ENCODE measurements at places on chromosomes 1 and 21.

GRCh38 chr1:101314244-101314643 lies 77.4 kb downstream of the S1PR1 start:
- DNase-seq: no peak

DNA sequence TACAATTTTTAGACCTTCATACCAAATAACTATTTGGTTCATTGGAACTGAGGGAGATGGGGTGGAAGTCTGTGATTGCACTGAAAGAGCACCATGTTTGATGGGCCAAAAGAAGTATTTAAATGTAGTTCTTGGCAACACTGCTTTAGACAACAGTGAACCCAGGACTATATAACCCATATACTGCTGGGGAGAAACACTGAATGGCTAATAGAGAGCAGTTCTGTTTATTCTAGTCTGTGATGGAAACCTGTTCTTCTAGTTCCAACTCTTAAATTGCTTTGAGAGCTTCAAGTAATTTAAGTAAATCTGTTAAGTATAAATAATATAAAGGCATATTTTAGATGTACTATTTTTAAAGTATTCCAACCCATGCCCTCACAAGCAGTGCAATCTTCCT lies 96.3 kb downstream of the NIBAN1 start:
- DNase-seq: no peak

DNA sequence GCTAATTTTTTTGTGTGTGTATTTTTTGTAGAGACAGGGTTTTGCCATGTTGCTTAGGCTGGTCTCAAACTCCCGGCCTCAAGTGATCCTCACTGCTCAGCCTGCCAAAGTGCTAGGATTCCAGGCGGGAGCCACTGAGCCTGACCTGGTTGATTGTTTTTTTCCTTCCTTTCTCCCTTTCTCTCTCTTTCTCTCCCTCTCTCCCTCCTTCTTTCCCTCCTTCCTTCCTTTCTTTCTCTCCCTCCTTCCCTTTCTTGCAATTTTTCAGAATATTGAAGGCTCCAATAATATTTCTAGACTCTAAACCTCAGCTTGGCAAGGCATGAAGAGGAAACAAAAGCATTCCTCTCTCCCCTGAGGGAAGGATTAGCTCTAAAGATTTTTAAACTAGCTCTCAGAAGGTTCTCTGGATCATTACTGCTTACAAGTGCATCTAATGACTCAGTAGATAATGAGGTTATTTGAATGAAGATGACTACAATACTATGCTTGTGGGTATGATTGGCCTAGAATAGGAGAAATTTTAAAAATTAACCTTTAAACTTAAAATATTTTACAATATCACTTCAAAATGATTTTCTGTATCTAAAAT lies 68.5 kb upstream of the GADD45A start:
- DNase-seq: no peak

DNA sequence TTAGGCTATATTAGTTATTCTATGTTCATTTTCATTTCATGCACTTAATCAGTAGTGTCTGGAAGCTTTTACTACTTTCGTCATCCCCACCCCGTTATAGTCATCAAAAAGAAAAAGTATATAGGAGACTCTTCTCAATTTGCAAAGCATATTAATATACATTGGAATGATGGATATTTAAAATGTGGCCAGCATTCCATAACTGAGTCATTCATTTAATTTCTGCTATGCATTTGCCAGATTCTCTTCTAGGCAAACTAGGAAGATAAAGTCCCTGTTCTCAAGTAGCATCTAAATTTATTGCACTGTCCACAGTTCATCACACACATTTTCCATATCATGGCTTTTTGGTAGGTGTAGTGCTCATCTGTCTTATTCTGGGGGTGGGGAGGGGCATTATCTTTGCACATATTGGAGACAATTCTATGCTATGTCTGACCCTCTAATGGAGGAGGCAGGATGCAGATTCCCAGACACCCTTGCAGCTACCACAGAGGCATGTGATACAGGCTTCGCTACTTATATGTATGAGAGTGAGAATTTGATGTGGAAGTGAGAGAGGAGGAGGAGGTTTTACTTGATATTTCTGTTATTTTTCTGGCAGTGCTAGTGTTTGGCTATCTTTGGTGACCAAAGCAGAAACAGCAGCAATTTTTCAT lies 125.8 kb downstream of the CTH start:
- no peak for DNase-seq

DNA sequence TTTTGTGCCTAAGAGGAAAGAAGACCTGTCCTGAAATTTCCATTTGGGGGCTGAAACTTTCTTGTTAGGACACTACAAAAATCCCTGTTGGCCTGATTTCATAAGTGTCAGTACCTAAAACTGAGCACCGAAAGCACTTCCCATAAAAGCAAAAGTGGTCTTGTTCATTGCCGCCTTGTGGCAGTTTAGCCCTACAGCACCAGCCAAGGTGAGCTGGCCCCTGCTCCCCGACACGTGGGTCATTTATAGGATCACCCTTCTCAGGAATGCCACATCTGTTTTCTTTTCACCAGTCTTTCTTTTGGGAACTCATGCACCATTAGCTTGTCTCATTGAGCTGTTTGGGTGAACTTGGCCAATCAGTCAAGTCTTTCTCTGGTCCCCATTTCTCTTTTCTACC lies 155.8 kb upstream of the KAZN start:
- DNase-seq: no peak

GRCh38 chr1:109167001-109167506 lies 46.7 kb upstream of the SARS1 start:
- no peak for DNase-seq

DNA sequence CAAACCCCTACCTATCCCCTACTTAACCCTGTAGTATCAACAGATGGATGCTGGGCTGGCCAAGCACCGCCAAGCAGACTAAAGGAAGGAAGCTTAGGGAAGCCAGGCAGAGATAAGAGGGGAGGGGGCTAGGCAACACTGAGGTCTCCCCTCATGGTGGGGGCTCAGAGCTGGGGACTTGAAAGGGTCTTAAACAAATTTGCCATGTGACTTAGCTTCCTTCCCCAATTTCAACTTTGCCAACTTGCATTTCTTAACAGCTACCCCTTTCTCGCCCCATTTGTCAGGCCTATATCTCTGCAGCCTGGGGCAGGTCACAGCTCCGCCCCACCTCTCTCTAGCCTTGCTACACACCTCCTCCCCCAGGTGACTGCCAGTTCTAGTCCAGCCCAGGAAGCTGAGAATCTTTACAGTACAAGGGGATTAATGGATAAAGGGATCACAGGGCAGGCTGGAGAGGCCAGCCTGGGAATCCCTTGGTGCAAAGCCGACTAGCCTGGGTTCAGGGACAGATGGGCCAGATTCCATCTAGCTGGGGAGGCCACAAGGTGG lies 3.4 kb downstream of the KIF21B start:
- no peak for DNase-seq

GRCh38 chr1:30597711-30598110 lies 125.7 kb downstream of the MATN1 start:
- no peak for DNase-seq

Measured in cerebellar nuclear complex (tissue), 1 donor.